ENCODE measurements at places on chromosomes 1 and 21.

DNA sequence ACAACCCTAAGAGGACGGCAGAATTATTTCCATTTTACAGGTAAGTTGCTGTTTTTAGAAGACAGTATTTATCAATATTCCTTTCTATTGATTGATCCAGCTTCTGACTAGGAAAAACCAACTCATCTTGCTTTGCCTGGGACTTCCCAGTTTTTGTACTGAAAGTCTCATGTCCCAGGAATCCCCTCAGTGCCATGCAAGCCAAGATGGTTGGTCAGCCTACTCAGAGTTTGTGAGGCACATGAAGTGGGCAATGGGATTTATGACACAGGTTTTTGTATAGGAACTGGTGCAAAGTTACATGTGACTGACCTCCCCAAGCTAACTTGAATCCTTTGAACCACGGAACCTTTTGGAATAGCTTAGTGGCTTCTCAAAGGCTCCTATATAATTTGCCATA, 45.5 kb downstream of the GNG12 start:
- no peak for DNase-seq

DNA sequence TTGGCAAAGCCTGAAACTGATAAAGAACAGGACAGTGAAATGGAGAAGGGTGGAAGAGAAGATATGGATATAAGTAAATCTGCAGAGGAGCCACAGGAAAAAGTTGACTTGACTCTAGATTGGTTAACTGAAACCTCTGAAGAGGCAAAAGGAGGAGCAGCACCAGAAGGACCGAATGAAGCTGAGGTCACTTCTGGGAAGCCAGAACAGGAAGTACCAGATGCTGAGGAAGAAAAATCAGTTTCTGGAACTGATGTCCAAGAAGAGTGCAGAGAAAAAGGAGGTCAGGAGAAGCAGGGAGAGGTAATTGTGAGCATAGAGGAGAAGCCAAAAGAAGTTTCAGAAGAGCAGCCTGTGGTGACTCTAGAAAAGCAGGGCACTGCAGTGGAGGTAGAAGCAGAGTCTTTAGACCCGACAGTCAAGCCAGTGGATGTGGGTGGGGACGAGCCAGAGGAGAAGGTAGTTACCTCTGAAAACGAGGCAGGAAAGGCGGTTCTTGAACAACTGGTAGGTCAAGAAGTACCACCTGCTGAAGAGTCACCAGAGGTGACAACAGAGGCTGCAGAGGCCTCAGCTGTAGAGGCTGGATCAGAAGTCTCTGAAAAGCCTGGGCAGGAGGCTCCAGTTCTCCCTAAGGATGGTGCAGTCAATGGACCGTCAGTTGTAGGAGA, 16.3 kb downstream of the CCDC17 start:
- no peak for DNase-seq

DNA sequence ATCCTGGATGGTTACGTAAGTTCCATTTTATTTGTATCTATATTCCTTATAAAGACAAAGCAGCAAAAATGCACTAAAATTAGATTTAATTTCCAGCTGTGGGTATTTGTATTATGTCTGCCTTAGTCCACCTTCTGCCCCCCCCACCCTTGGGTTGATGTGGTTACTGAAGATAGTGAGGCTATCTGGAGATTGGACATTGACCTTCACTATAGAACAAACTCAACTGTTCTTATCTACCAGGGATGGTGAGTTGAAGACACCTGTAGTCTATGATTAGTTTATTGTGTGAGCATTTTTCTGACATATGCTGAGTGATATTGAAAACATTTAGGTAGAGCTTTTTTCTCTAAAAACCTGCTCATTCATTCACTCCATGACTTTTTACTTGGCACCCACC, 122.2 kb downstream of the NFIA start:
- DNase-seq = no peak

- no peak for DNase-seq
Observed at GRCh38 chr1:85577419-85578320, 2.9 kb upstream of the CCN1 start.

- no peak for DNase-seq
Observed at GRCh38 chr21:40985370-40985769, 138.4 kb upstream of the DSCAM start.
